ENCODE measurements at places on chromosomes 5 and 9.

GRCh38 chr5:57664700-57665099, 182.1 kb upstream of the ACTBL2 start:
- DNase-seq: no peak

DNA sequence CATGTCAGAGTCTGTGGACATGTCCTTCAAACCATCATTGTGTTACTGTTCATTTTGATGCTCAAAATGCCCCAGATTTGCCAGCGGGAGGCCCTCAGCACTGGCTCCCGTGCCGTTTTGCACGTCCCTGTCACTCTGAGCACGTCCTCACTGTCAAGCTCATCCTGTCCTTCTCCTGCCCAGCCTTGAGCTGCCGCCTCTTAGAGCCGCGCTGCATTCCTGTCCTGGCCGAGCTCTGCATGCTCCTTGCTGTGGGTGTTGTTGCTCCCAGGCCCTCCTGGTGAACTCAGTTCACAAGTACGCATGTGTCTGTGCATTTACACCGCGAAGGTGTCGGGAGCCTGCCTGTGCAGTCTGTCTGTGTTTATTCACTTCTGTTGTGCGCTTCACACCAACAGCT, 62.2 kb downstream of the WNK2 start:
- no peak for DNase-seq

- DNase-seq: no peak
These were observed 11.0 kb downstream of the SPATA9 start for GRCh38 chr5:95671826-95672225.

- peak; percentile 71 for DNase-seq
These were observed 1.9 kb upstream of the RGMB start for GRCh38 chr5:98771382-98772109.

DNA sequence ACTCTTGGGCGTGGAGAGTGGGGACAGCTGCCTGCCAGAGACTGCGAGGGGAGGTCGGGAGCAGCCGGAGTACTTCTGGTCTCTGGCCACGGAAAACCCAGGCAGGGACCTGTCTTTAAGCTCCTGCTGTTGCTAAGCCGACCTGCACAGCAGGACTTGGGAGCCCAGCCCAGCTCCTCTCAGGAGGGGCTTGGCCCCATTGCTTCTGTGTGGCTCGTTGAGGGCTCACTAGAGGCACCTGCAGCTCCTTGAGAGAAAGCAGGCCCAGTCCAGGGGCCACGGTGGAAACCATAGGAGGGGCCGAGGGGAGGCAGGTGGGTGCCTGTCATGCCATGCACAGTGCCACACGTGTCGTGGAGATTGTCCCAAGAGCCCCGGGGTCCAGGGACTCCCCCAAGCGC, 3.3 kb upstream of the LCN2 start:
- no peak for DNase-seq

- no peak for DNase-seq
These were observed 31.6 kb downstream of the ABLIM3 start for GRCh38 chr5:149172709-149173505.

- DNase-seq: peak; percentile 81
These were observed 18.7 kb upstream of the RNF130 start for GRCh38 chr5:180090098-180090768.

GRCh38 chr5:137782984-137783536, 28.9 kb upstream of the HNRNPA0 start:
- DNase-seq: no peak

DNA sequence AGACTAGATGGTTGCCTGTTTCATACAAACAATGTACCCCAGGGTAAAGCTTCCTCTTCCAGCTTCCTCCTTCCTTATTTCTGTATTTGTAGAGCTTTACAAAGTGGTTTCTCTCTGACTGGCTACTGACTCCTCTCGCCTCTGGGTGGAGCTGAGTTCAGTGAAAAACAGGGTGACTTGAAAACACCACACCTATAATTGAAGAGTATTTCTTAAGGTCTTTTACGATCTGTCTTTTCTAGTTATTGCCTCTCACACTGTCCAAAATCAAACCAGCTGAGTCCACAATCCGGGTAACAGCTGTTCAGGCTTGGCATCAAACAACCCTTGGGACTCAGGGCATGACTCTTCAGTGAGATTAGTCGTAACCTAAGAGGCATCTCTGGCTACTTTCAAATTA, 200.4 kb downstream of the ARRDC3 start:
- DNase-seq: peak; percentile 8

DNA sequence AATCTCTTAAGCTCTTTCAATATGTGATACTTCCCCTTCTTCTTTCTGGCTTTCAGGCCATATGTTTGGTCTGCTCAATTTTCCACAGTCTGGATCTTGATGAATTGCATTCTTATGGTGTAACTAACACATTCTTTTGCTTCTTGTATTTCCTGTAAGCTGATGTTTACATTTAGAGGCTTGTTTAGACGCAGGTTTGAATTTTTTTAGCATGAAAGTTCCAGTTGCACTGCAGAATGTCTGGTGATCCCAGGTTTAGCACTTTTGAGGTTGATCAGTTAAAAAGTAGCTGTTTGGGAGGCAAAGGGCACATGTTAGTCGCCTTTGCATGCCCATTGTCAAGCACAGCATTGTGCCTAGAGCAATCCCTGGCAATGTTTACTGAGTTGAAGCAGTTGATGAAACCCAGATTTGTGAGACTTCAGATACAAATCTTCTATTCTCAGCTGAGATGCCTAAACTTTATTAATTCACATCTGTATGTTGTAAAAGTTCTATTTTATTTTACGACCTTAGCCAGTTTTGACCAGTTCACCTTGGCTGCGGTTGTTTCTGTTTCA, 59.6 kb upstream of the SPATA31C2 start:
- DNase-seq: no peak

- no peak for DNase-seq
These were observed 1619.6 kb upstream of the WWC1 start for GRCh38 chr5:166671811-166672210.

DNA sequence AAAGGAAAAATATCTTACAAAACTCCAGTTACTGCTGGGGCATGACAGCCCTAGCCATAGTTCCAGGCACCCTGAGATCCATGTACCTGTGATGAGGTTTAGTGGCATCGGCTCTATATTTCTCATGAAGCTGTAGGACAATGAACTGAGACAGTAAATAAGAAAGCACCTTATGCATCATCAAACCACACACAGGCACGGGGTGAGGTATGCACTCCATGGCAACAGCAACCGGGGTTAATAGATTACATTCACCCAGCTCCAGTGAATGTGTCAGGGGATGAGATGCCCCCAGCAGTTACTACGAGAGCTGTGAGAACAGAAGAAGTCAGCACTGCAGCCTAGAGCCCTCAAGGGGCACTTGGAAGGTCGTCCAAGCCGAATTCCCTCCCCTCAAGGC, 162.0 kb upstream of the S1PR3 start:
- no peak for DNase-seq

DNA sequence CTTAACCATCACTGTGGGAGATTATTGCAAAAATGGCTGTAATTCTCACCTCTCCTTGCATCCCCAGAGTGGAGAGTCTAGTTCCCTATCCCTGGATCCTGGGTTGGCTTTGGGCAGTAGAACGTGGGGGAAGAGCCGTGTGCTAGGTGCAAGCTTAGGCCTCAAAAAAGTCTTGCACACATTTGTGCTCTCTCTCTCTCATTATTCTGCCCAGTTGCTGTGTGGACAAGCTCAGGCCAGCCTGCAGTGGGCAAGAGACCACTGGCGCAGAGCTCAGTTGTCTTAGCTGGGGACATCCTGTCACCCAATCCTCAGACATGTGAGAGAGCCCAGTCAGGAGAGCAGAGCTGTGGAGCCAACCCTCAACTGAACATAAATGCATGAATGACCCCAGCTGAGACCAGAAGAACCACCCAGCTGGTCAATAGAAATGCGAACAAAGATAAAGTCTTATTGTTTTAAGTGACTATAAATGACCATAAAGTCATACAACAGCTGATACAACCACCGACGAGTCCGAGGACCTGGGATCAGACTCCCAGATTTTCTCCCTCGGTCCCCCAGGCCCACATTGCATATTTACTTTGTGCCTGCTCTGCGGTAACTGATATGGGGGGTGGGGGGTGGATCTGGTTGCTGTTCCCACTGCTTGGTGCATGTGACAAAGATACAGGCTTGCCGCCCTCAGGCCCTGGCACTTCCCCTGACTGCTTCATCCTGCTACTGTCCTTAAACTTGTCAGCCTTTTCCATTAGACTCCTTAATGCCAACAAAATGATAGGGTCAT, 166.4 kb upstream of the MVB12B start:
- peak; percentile 7 for DNase-seq

DNA sequence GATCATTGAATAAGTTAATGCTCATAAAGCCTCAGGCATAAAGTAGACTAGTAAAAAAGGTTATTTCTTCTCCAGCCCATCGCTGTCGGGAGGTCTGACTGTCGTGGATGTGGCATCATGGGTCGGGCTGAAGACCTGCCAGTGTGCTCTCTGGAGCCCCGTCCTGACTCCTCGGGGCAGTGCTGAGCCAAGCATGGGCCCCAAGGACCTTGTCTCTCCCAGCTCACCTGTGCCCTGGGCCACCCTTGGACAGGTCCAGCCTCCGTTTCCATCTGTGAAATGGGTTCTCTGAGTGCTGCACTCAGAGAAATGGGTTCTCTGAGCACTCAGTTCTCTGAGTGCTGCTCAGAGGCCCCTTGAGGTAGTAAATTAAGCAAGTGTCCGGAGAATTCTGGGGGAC, 269.0 kb downstream of the GADD45G start:
- no peak for DNase-seq

GRCh38 chr5:179509239-179509638, 41.1 kb upstream of the RUFY1 start:
- DNase-seq: no peak

DNA sequence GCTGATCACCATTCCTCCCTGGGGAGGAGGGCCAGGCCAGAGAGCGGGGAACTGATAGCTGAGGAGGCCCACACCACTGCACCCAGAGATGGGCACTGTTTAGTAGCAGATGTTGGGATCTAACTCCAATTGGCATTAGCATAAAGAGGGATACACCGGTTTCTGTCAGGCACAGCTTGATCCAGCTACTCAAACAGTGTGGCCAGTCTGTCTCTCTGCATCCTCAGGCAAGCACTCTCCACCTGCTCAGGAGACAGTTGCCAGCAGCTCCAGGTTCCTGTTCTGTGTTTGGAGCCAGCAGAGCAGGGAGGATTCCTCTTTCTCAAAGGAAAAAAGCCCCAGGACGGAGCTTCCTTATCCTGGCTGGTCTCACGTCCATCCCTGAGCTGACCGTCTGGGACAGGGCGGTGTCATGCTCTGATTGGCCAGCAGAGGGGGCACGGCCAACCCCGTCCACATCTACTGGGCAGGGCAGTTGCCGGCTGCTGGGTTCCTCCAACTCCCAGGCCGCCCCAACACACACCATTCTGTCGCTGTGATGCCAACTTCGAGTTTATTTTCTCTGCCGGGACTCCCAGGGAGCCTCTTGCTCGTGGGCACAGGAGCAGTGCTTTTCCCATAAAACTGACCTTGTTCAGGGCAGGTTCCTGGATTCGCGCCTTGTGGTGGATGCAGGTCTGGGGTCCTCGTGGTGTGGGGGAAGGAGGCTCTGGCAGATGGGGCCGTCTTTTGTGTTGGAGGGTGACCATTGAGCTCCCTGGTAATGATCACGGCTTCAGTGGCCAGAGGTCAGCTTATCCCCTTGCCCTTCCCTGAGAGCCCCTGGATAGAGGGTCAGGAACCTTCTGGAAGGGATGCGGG, 47.9 kb downstream of the COL5A1 start:
- DNase-seq: peak; percentile 80

- DNase-seq: no peak
These were observed 175.5 kb upstream of the SLC30A5 start for GRCh38 chr5:68918306-68918705.

All from GM13976 (cell line).